H1 (cell line): ENCODE measurements at places on chromosomes 4 and X. TPM values are rescaled to one million over a fixed set of nuclear protein-coding genes. Genes with fewer than 3 reads are reported as not detected.

DNA sequence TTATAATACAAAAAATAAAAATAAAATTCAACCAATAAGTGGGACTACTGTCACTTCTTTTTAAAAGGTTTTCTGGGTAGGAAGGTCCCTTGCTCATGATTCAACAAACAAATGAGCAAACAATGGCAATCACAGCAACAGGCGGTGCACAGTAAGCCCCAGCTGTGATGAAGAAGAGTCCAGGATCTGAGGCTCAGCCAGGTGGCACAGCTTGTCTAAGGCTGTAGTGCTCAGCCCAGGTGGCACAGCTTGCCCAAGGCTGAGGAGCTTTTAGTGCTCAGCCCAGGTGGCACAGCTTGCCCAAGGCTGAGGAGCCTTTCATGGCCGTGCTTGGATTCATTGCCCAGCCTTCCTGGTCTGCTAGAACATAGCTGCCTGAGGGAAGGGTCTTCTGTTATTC lies 75.0 kb downstream of the ZFYVE28 start:
- DNase-seq = no peak

The CLTRN gene
- total RNA-seq = 0.99 and 1.3 TPM in 2 replicates

The F11 gene
- total RNA-seq = 0.54 and 0.99 TPM in 2 replicates

The MAML3 gene
- total RNA-seq = 5.6 and 5.7 TPM in 2 replicates

GRCh38 chr4:39526765-39527295 lies 409 bp downstream of the UGDH start:
- DNase-seq = no peak

The PCSK1N gene
- total RNA-seq = 4.5 TPM in 2 replicates

DNA sequence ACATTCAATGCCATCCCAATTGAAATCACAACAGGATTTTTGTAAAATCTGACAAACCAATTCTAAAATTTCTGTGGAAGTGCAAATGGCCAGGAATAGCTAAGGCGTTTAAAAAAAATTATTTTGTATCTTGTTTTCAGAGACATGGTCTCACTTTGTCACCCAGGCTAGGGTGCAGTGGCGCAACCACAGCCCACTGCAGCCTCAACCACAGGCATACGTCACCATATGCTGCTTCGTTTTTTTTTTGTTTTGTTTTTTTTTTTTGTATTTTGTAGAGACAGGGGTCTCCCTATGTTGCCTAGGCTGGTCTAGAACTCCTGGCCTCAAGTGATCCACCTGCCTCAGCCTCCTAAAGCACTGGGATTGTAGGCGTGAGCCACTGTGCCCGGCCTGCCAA lies 24.5 kb downstream of the ZNF41 start:
- DNase-seq = no peak

The MAGEB17 gene
- 1.1 TPM in 1 of 2 replicates, not detected in the other for total RNA-seq

GRCh38 chrX:155055494-155055893 lies 15.4 kb downstream of the CMC4 start:
- no peak for DNase-seq

- no peak for DNase-seq
Measured at GRCh38 chrX:116267511-116268040, 97.0 kb downstream of the AGTR2 start.

The GASK1B gene
- not detected in 2 replicates for total RNA-seq

DNA sequence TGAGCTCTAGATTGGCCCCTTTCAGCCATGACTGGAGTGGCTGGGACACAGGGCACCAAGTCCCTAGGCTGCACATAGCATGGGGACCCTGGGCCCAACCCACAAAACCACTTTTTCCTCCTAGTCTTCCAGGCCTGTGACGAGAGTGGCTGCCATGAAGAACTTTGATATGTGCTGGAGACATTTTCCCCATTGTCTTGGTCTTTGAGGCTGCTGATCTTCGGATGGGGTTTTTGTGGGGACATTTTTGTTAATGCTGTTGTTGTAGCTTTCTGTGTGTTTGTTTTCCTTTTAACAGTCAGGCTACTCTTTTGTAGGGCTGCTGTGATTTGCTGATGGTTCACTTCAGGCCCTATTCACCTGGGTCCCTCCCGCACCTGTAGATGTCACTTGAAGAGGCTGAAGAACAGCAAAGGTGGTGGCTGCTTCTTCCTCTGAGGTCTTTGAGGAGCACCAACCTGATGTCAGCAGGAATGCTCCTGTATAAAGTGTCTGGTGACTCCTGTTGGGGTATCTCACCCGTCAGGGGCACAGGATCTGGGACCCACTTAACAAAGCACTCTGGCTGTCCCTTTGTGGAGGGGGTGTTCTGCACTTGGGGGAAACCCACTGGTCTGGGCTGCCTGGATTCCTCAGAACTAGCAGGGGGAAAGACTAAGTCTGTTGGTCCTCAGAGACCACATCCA lies 49.6 kb upstream of the GRID2 start:
- DNase-seq = peak; percentile 23

DNA sequence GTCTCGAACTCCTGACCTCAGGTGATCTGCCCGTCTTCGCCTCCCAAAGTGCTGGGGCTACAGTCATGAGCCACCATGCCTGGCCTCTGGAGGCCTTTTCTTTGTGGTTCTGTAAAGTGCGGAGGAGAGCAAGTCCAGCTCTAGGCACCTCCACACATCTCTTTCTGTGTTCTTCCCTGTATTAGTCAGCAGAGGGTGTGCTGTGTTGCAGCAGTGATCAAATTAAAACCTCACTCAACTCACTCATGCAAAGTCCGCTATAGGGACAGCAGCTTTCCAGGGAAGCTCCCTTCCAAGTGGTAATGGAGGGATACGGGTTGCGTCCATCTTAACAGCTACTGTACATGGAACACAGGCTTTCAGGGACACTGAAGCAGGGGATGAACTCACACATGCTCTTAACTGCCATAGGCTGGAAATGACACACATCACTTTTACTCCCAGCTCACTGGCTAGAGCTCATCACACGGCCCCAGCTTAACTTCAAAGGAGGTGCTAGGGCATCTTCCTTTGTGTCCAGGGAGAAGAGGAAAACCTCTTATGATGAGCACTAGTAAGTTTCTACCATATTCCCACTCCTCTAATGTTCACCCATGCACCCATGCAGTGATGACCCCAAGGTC lies 36.0 kb upstream of the CCNG2 start:
- no peak for DNase-seq

DNA sequence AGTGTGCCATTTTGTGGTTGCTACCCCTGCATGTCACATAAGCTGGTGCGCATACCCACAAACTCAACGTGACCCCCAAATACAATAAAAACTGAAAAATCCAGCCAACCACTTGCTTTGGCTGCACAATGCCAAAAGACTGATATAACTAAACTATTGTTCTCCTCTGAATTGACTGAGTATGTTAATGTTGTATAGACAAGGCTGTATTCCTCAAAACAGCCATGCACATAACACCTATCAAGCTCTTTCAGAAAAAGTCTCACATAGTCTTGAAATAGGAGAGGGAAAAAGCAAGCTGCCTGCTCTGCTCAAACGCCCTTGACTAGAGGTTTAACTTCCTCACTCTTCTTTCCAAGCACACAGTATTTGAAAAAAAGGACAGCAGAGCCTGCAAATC lies 126.4 kb upstream of the NOCT start:
- DNase-seq = no peak
